Vagina (tissue), 2 donors: ENCODE measurements at places on chromosomes 16 and 17. TPM values are rescaled to one million over a fixed set of nuclear protein-coding genes. Genes with fewer than 3 reads are reported as not detected.

- H3K27ac ChIP-seq: no peak overlapping the region
- H3K36me3 ChIP-seq: no peaks in the 10 kb centered on the region
- DNase-seq: no peak
- H3K27me3 ChIP-seq: no peaks in the 10 kb centered on the region
Observed at GRCh38 chr17:80668375-80669148, 123.9 kb downstream of the RPTOR start.

GRCh38 chr16:84785843-84786581 lies 33.8 kb upstream of the CRISPLD2 start:
- no peak overlapping the region for H3K27ac ChIP-seq
- H3K27me3 ChIP-seq: no peaks in the 10 kb centered on the region

DNA sequence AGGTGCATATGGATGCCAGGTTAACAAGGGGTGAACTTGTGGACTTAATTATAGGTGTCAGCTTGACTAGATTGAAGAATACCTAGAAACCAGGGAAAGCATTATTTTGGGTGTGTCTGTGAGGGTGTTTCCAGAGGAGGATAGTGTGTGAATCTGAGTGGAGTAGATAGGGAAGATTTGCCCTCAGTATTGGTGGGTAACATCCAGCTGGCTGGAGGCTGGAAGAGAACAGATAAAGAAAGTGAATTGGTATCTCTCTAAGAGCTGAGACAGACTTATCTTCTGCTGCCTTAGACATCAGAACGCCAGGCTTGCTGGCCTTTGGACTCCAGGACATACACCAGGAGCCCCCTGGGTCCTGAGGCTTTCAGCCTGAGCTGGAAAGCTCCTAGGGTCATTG lies 75.2 kb downstream of the CDRT15 start:
- no peak overlapping the region for H3K27ac ChIP-seq
- H3K4me1 ChIP-seq: no peaks in the 10 kb centered on the region
- H3K27me3 ChIP-seq: no peaks in the 10 kb centered on the region
- no peak for DNase-seq
- H3K4me3 ChIP-seq: no peak overlapping the region
- no peaks in the 10 kb centered on the region for H3K36me3 ChIP-seq

- DNase-seq: peak; percentile 79
- no peaks in the 10 kb centered on the region for H3K27me3 ChIP-seq
- H3K4me3 ChIP-seq: no peak overlapping the region
- no peaks in the 10 kb centered on the region for H3K4me1 ChIP-seq
Observed at GRCh38 chr16:50308237-50308965, 42.0 kb downstream of the ADCY7 start.

DNA sequence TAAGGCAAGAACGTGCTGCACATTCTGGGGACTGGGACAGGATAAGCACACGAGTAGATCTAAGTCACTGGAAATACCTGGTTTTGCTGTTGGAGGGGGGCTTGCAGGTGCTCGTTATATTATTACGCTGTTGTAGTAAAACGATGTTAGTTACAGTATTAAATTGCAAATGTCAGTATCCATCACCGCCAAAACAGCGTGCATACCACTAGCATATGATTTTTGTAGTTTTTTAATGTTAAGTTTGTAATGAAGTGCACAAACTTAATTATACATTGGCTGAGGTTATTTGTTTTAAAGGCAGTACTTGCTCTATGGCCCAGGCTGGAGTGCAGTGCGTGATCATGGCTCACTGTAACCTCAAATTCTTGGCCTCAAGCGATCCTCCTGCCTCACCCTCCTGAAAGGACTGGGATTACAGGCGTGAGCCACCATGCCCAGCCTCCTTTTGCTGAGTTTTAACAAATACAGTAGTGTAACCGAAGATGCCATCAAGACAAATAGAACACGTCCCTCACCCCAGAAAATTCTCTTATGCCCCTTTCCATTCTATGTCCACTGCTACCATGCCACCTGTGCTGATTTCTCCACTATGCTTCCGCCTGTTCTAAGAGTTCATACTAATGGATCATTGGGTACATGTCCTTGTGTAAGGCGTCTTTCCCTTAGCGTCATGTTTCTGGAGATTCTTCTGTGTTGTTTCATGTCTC lies 20.7 kb upstream of the CSNK1D start:
- no peak for DNase-seq
- H3K36me3 ChIP-seq: no peaks in the 10 kb centered on the region
- peaks cover 52% of the 10 kb centered on the region for H3K4me1 ChIP-seq
- H3K27ac ChIP-seq: peak overlapping the region; percentile 93
- peak overlapping the region; percentile 67 for H3K4me3 ChIP-seq
- H3K27me3 ChIP-seq: no peaks in the 10 kb centered on the region

GLOD4 gene
- total RNA-seq: 36.8 TPM
